ENCODE measurements at places on chromosomes 4 and X.

- H3K27ac ChIP-seq: no peak overlapping the region
- H3K27me3 ChIP-seq: no peaks in the 10 kb centered on the region
- no peaks in the 10 kb centered on the region for H3K4me1 ChIP-seq
- H3K36me3 ChIP-seq: no peaks in the 10 kb centered on the region
These were observed 116.2 kb upstream of the GNPDA2 start for GRCh38 chr4:44842531-44842930.

DNA sequence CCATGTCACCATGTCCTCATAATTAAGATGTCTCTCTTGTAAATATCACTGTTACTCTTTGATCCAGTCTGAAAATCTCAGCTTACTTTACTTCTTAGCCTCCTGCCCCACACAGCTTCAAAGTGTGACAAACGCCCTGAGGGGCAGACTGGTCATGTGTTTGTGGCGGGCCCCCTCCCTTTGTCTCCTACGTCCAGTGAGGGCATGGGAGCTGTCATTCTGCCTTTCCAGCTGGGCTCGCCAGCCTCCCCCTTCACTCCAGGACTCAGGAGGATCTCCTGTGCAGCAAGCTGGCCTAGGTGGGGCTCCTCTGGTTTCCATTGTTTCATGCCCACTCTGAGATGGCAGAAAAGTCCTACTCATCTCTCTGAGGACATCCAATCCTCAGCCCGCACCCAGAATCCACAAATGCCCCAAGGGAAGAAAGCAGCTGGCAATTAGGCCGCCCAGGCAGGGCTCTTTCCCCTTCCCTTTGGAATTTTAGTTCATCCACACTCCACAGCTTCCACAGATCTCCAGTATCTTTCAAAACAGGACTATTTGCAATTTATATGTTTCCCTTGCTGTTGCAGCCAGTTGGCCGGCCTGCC, 86.4 kb upstream of the C4orf50 start:
- no peak overlapping the region for H3K27ac ChIP-seq
- no peak for DNase-seq
- H3K4me1 ChIP-seq: peaks cover 7% of the 10 kb centered on the region
- H3K36me3 ChIP-seq: peaks cover 3% of the 10 kb centered on the region

DNA sequence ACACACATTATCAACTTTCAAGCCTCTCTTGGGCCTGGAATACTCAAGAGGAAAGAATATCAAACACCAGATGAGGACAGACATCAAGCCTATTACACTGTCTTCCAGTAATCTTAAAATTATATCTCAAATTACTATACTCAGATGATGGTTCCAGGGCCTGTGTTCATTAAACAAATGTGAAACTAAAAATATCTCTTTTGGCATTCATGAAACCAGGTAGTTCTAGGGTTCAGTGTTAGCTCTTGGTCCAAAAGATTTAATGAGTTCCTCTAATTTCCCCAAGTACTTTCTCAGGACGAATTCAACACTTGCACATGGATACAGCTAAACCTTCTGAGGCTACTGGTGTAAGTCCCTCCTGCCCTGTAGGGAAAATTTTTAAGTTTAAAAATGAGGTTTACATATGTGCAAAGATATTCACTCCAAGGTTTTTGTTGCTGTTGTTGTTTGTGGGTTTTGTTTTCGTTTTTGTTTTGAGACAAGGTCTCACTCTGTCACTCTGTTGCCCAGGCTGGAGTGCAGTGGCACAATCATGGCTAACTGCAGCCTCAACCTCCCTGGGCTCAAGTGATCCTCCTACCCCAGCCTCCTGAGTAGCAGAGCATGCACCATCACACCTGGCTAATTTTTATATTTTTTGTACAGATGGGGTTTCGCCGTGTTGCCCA, 79.4 kb downstream of the USP46 start:
- no peaks in the 10 kb centered on the region for H3K27me3 ChIP-seq
- no peak overlapping the region for H3K27ac ChIP-seq
- H3K36me3 ChIP-seq: no peaks in the 10 kb centered on the region
- no peaks in the 10 kb centered on the region for H3K4me1 ChIP-seq
- H3K4me3 ChIP-seq: no peak overlapping the region

GRCh38 chrX:44974451-44974850, 101.5 kb downstream of the KDM6A start:
- no peaks in the 10 kb centered on the region for H3K27me3 ChIP-seq
- H3K4me1 ChIP-seq: no peaks in the 10 kb centered on the region
- no peak for DNase-seq
- no peak overlapping the region for H3K27ac ChIP-seq
- H3K4me3 ChIP-seq: no peak overlapping the region

- H3K27ac ChIP-seq: no peak overlapping the region
- DNase-seq: no peak
- no peaks in the 10 kb centered on the region for H3K36me3 ChIP-seq
- no peaks in the 10 kb centered on the region for H3K27me3 ChIP-seq
- H3K4me1 ChIP-seq: no peaks in the 10 kb centered on the region
These were observed 18.3 kb upstream of the HHIP start for GRCh38 chr4:144627663-144628076.

DNA sequence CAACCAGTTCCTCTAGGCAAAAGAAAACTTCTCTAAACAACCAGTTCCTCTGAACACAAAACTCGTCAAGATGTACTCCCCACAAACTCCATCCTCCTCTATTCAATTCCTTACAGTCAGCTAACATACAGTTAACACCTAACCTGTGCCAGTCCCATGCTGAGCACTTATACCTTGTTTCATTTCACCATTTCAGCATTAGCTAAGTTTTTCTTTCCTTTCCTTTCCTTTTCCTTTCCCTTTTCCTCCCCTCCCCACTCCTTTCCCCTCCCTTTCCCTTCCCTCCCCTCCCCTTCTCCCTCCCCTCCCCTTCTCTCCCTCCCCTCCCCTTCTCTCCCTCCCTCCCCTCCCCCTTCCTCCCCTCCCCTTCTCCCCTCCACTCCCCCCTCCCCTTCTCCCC, 13.1 kb downstream of the HERC6 start:
- DNase-seq: no peak
- no peaks in the 10 kb centered on the region for H3K36me3 ChIP-seq
- no peaks in the 10 kb centered on the region for H3K27me3 ChIP-seq
- no peak overlapping the region for H3K4me3 ChIP-seq

DNA sequence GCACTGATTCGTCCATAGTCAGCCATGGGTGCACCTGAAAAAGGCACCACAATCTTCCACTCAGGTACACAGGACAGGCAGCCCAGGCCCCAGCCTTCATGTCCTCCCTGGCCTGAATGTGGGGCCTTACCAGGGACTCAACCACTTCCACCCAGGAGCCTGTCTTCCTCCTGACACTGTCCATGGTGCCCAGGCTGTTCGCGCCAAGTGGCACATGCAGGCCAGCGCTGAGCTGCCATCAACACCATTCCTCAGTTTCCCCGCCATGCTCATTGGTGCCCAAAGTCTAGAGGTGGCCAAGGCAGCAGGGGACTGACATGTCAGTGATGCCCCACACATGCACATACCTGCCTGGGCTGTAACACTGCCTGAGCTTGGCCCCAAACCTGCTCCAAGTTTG, 322.2 kb upstream of the POU3F4 start:
- no peak overlapping the region for H3K4me3 ChIP-seq
- H3K4me1 ChIP-seq: no peaks in the 10 kb centered on the region
- no peak for DNase-seq
- no peak overlapping the region for H3K27ac ChIP-seq

DNA sequence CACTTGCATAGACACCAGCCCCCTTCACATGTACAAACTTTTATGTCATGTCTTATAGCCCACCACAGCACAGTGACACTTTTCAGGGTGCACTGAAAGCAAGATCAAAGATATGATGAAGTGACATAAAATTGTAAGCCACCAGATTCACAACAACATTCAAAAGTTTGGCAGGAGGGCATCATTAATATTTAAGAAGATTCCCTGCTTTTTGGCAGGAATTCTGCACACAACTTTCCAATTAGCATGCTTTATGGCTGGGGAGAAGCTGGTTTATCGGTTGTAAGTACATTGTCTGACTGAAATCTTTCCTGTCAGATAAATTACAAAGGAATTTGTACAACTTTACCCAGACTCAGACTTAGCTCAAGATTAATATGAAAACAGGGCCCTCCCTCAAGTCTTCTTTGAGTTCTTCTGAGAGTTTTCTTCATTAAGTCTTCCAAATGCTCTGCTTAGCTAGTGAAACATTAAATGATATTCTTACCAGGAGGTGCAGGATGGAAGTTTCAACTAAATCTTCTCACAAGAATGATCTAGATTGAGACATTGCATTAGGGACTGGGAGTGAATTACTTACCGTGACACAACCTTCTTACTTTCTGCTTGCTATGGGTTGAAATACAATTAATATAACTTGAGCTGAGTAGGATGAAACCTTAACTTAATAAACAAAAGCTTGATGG, 523.8 kb downstream of the PPARGC1A start:
- no peak overlapping the region for H3K4me3 ChIP-seq
- H3K36me3 ChIP-seq: no peaks in the 10 kb centered on the region
- H3K4me1 ChIP-seq: peaks cover 2% of the 10 kb centered on the region
- H3K27me3 ChIP-seq: no peaks in the 10 kb centered on the region
- DNase-seq: no peak
- H3K27ac ChIP-seq: no peak overlapping the region

DNA sequence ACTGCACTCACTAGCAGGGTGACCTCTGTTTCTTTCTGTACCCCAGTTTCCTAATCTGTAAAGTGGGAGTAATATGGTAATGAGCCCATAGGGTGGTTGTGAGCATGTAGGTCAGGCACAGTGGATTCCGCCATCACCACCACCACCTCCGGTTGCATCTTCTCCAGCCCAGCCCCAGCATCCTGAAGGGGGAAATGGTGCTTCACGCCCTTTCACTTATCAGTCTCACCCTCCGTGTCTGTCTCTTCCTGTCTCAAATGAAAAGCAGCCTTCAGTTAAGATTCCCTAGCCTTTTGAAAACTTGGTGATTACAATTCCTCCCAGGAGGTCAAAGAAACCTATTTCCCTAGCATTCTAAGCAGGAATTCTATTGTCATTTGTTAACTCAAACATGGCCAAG, 16.9 kb upstream of the XPNPEP2 start:
- peaks cover 8% of the 10 kb centered on the region for H3K4me1 ChIP-seq
- H3K4me3 ChIP-seq: no peak overlapping the region
- no peaks in the 10 kb centered on the region for H3K36me3 ChIP-seq
- no peak overlapping the region for H3K27ac ChIP-seq
- H3K27me3 ChIP-seq: no peaks in the 10 kb centered on the region

- DNase-seq: no peak
- no peaks in the 10 kb centered on the region for H3K27me3 ChIP-seq
- H3K36me3 ChIP-seq: no peaks in the 10 kb centered on the region
- no peak overlapping the region for H3K4me3 ChIP-seq
- no peaks in the 10 kb centered on the region for H3K4me1 ChIP-seq
These were observed 271.3 kb upstream of the FAT4 start for GRCh38 chr4:125043486-125043885.
